ENCODE measurements at places on chromosomes 11 and 22. TPM values are rescaled to one million over a fixed set of nuclear protein-coding genes. Genes with fewer than 3 reads are reported as not detected.

Gene DHCR7
- 25.3 TPM for polyA plus RNA-seq

Gene OR10D3
- polyA plus RNA-seq = not detected

Gene ROBO4
- polyA plus RNA-seq = 7.8 TPM

Gene GRIK4
- polyA plus RNA-seq = 1.3 TPM

Gene SIRT3
- polyA plus RNA-seq = 17.4 TPM

Gene OR52H1
- 0.07 TPM for polyA plus RNA-seq

Gene HINFP
- 20.4 TPM for polyA plus RNA-seq

Gene PTPRCAP
- not detected for polyA plus RNA-seq

Gene OR51I1
- not detected for polyA plus RNA-seq

Gene UBQLNL
- 0.87 TPM for polyA plus RNA-seq
